ENCODE measurements at places on chromosomes 12 and 14.

DNA sequence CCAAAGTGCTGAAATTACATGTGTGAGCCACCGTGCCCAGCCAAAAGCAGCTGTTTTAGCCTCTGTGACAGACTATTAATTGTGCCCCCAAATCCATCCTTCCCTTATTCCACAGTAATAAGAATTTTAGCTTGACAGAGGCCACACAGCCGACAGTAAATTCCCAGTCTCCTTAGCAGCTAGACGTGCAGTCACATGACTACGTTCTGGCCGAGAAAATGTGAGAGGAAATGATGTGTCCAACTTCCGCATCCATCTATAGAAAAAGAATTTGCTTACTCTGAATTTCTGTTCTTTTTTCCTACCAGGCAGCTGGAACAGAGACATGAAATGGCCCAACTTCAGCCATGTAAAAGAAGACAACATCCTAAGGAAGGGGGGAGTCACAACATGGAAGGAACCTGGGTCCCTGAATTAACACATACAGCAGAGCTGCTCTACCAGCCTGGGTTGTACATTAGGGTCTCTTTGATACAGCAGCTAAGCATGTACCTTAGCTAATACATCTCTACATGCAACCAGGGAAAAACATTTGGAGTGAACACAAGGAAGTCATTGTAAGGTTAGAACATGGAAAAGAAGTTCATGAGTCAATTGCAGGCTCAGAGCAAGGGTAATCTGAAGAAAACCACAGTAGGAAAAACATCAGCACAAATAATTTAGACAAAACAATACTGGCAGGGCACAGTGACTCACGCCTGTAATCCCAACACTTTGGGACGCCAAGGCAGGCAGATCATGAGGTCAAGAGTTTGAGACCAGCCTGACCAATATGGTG is 35.5 kb downstream of the CIT start:
- no peak for DNase-seq

GRCh38 chr12:71161591-71161990 is 3.8 kb upstream of the TSPAN8 start:
- DNase-seq: no peak

GRCh38 chr12:80766897-80767296 is 50.2 kb downstream of the MYF5 start:
- DNase-seq: no peak

DNA sequence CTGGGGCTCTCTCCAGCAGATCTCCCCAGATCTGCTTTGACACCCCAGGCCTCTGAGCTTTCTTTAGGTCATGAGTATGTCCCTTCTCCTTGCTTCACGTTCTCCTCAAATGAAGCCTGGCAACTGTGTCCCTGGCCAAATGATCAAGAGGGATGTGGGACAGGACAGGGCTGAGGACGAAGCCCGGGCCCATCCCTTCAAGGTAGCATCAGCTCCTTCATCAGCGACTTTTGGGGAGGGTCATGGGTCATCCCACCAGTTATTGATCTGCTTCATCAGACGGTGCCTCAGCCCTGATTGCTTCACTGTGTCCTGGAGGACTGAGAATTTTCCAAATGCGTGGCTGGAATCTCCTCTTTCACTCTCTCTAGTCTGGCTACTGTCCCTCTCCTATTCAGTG is 32.3 kb downstream of the ACADS start:
- no peak for DNase-seq

DNA sequence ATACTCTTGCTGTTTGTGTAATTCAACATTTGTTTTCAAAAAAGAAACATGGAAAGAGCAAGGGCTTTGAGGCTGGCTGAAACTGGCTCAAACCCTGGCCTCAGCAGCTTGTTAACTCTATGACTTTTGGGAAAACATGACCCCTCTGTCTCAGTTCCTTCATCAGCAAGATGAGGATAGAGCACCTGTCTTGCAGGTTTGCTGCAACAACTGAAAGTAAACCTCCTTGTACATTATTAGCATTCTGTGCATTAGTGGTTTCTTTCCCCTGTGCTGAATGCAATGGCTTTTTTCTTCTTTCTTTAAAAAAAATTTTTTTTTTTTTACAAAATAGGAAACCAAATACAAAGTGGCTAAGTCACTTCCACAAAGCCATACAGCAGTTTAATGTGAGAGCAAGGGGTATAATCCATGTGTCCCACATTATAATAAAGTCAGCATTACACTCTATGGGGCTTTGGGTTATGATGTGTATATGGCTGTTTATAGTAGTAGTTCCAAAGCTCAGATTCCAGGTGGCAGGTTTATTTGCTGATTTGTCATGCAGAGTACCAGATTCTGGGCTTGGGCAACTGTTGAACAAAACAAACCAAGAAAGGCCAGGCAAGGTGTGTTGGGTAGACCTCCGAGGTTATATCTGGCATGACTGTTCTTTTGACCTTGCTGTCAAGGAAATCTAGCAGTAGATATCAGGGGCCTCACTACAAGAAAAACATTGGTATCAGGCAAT is 194.5 kb upstream of the CNOT2 start:
- no peak for DNase-seq
